DMS153 (cell line): ENCODE measurements at places on chromosomes 12 and 14.
A peak's percentile ranks its signal among the peaks of the same experiment; 100 is the strongest.

DNA sequence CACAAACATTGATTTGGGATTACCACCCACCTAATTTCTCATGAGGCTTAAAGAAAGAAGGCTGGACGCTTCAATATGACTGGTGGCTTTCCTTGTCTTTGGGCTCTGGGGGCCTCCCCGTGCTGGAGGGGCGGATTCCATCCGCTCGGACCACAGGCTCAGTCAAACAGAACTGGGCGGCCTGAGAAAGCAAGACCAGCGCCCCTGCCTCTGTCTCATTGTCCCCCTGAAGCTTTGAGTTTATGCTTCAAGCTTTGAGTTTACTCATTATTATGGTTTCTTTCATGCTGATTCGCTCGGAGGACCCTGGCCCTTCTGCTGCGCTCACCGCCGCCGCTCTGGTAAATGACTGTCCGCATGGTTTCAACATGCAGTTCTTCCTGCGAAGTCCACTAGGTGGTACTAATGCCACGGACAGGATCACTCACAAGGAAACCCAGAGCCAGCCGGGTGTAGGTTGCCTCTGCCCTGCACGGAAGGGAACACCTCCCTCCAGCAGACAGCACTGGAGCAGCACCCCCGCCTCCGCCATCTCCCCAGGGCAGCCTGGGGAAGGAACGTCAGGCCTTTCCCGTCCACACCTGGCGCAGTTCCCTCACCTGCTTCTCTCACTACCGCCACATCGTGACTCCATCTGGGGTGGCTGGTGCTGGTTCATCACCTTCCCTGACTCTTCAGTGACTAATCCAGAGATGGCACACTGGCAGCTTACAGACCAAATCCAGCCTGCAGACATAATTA is 13.2 kb upstream of the TIGAR start:
- peak; percentile 87 for DNase-seq

DNA sequence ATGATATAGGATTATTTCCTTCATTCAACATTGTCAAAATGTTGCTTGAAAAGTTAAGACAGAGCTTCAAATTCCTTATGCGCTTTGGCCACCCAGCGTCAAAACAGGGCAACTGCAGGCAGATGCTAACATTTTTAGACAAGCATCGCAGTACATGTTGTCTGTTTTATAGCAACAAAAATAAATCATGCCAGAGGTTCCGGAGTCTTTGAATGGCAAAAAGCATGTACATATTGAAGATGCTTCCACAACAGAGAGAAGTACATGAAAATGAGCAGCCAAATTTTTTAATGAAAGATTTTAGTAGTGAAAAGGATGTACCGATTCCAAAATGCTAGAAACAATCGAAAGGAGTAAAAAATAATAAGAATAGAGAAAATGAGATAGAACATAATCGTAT is 49.8 kb upstream of the USP15 start:
- DNase-seq, result no peak

DNA sequence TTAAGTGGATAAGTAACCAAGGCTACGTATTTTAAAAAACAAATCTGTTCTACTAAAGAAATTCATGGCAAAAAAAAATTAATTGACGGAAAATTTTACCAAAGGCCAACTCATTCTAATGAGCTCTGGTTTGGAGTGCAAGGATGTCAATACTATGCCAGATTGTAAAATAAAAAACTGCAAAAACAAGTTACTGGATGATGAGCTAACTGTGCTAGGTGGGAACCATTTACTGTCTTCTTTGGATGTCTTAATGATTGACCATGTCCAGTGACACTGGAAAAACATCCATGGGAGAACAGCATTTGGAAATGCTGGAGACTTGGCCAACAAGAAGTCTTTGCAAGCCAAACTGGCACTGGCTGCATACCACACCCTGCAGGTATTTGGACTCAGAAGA is 41.6 kb downstream of the KITLG start:
- no peak for DNase-seq

- DNase-seq, result no peak
These were observed 905.4 kb downstream of the SLC16A7 start for GRCh38 chr12:60501124-60501729.

GRCh38 chr12:113802000-113802749 is 163.9 kb downstream of the RBM19 start:
- DNase-seq, result no peak

- no peak for DNase-seq
These were observed 25.8 kb downstream of the SLC39A9 start for GRCh38 chr14:69424149-69424923.
